Smooth muscle cell of trachea (primary cell): ENCODE measurements at places on chromosomes 5 and 9. TPM values are rescaled to one million over a fixed set of nuclear protein-coding genes. Genes with fewer than 3 reads are reported as not detected.

Gene SEMA6A
- 0.44 and 0.66 TPM in 2 replicates for total RNA-seq

Gene KCNV2
- not detected in 2 replicates for total RNA-seq

Gene PAEP
- not detected in 2 replicates for total RNA-seq

Gene SLC36A2
- not detected in 2 replicates for total RNA-seq

Gene IL13
- not detected in 2 replicates for total RNA-seq

Gene SOX30
- total RNA-seq: under 0.01 TPM in 1 of 2 replicates, not detected in the other

Gene SVEP1
- total RNA-seq: 30.8 and 150 TPM in 2 replicates

Gene CERCAM
- 86.8 and 179 TPM in 2 replicates for total RNA-seq

Gene FST
- 39.2 and 73.6 TPM in 2 replicates for total RNA-seq

Gene PHF24
- under 0.01 TPM in 1 of 2 replicates, not detected in the other for total RNA-seq

Gene ITK
- not detected in 2 replicates for total RNA-seq

Gene SPINK6
- not detected in 2 replicates for total RNA-seq

Gene TAF11L5
- not detected in 2 replicates for total RNA-seq

Gene CYLC2
- not detected in 2 replicates for total RNA-seq

Gene CYSRT1
- total RNA-seq: 0.44 and 1.7 TPM in 2 replicates

Gene NR4A3
- 1.2 and 2.0 TPM in 2 replicates for total RNA-seq

Gene FKTN
- 36.6 and 53.1 TPM in 2 replicates for total RNA-seq

Gene FOXD4L3
- total RNA-seq: not detected in 2 replicates

Gene EIF4E1B
- not detected in 2 replicates for total RNA-seq

Gene GHR
- total RNA-seq: 2.8 and 3.5 TPM in 2 replicates

Gene PDLIM4
- 43.3 and 96.6 TPM in 2 replicates for total RNA-seq

Gene PCDHB8
- total RNA-seq: 0.50 TPM in 1 of 2 replicates, not detected in the other

Gene JAKMIP2
- 0.50 and 2.6 TPM in 2 replicates for total RNA-seq

Gene SLC46A2
- not detected in 2 replicates for total RNA-seq

Gene TXNDC8
- total RNA-seq: 1.9 TPM in 1 of 2 replicates, not detected in the other

Gene WDR38
- total RNA-seq: not detected in 2 replicates

Gene FOXI1
- not detected in 2 replicates for total RNA-seq

Gene C9orf152
- 0.17 TPM in 1 of 2 replicates, not detected in the other for total RNA-seq

Gene TLX3
- not detected in 2 replicates for total RNA-seq

Gene APBB3
- total RNA-seq: 20.2 and 28.5 TPM in 2 replicates

Gene NAIP
- total RNA-seq: 2.5 and 8.7 TPM in 2 replicates

Gene SLC45A2
- under 0.01 TPM in 1 of 2 replicates, not detected in the other for total RNA-seq

Gene SKP1
- 336 and 360 TPM in 2 replicates for total RNA-seq

Gene GOLGA1
- 12.7 and 16.6 TPM in 2 replicates for total RNA-seq

Gene OLFM1
- total RNA-seq: 4.1 and 4.9 TPM in 2 replicates

Gene ZFP37
- 3.0 and 5.2 TPM in 2 replicates for total RNA-seq

Gene QRFP
- not detected in 2 replicates for total RNA-seq

Gene SPATA31D4
- not detected in 2 replicates for total RNA-seq

Gene CNTRL
- total RNA-seq: 4.3 and 15.1 TPM in 2 replicates

Gene ZBTB43
- 9.6 and 9.8 TPM in 2 replicates for total RNA-seq

Gene DNAJC25
- 8.3 and 9.3 TPM in 2 replicates for total RNA-seq

Gene C5orf58
- not detected in 2 replicates for total RNA-seq

Gene CXCL14
- 0.33 TPM in 1 of 2 replicates, not detected in the other for total RNA-seq

Gene CORO2A
- total RNA-seq: 0.15 and 0.33 TPM in 2 replicates

Gene IFNA13
- total RNA-seq: not detected in 2 replicates
